ENCODE measurements at places on chromosomes 2 and 18. TPM values are rescaled to one million over a fixed set of nuclear protein-coding genes. Genes with fewer than 3 reads are reported as not detected.

The SH3BP4 gene
- 19.2 TPM for total RNA-seq

The SERPINB10 gene
- total RNA-seq: 0.22 TPM

The KCNF1 gene
- total RNA-seq: 0.22 TPM

The RAB27B gene
- not detected for total RNA-seq

The GLI2 gene
- total RNA-seq: 7.5 TPM

The REG3A gene
- total RNA-seq: not detected

Data from tibial nerve (tissue), 4 donors.